Bronchial epithelial cell (primary cell): ENCODE measurements at places on chromosomes 6 and 20.

GRCh38 chr20:6654513-6655252, 112.8 kb upstream of the BMP2 start:
- DNase-seq, result peak; percentile 98

DNA sequence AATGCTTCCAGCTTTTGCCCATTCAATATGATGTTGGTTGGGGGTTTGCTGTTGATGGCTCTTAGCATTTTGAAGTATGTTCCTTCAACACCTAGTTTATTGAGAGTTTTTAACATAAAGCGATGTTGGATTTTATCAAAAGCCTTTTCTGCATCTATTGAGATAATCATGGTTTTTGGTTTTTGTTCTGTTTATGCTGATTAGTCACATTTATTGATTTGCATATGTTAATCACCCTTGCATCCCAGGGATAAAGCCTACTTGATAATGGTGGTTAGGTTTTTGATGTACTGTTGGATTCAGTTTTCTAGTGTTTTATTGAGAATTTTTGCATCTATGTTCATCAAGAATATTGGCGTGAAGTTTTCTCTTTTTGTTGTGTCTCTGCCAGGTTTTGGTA, 40.4 kb upstream of the COL9A1 start:
- no peak for DNase-seq

DNA sequence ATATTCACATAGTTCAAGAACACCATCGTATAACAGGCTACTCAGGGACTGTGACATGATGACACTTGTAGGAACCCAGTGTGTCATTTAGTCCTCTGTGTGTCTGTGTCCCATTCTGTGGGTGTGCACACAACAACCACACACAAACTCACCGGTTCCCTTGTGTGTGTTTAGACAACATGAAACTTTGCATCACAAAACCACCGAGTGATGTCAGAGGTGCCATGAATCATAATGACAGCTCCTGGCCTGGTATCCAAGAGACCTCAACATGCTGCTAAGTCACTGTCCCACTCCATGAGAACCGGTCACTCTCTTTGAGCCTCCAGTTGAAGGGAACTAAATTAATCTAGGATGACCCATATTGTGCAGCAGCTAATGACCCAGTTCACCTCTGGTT, 421.3 kb downstream of the PREX1 start:
- DNase-seq, result no peak

GRCh38 chr20:63819224-63819921, 11.7 kb downstream of the ZBTB46 start:
- DNase-seq, result no peak

DNA sequence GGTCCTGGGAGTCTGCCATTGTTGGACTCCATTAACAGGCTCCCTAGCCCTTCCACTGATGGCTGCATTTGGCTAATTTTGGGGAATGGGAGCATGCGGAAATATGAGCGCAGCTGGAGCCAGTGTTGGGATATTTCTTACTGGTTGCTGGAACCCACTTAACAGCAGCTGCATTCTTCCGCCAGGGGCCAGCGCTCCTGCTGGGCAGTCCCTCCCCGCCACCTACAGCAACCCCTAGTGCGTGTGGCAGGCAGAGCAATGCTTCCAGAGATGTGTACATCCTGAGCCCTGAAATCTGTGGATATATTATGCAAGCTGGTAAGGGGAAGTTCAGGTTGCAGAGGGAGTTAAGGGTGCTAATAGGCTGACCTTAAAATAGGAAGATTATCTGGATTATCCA, 16.4 kb downstream of the CST8 start:
- DNase-seq, result no peak

- no peak for DNase-seq
Measured at GRCh38 chr6:303948-304558, 11.8 kb downstream of the DUSP22 start.

DNA sequence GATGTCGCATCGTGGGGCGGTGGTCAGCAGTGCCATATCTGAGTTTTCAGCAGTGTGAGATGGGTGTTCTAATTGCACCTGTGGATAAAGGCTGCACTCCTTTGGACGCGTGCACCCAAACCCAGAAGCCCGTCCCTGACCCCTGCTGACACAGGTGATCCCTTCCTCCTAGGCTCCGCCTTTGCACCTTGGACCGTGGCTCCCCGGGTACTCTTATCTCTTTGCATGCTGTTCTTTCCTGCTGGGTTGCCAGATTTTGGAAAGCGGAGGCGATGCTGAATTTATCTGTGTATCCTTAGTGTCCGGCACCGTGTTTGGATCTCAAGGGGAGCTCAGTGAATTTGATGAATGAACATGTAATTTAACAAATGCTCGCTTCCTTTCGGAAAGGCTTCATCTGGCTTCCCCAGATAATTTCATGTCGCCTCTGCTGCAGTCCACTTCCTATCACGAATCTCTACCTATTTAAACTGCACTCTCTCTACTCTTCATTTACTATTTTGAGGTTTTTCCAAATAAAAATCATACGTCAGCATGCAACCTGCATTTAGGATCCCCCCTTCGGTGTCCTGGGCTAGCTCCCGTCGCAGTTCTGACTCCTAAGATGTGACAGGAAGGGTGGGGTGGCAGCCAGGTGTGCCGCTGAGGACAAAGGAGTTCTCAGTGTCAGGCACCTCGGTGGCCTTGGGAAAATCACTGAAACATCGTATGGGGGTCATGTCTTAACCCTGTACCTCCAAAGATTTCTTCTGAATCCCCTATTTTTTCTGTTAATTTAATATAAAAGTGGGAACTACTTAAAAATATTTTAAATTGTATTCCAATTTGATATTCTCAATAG, 753 bp upstream of the PERP start:
- DNase-seq, result no peak

GRCh38 chr20:53187392-53188068, 215.4 kb downstream of the TSHZ2 start:
- DNase-seq, result no peak

- DNase-seq, result no peak
Measured at GRCh38 chr6:51029561-51029960, 210.9 kb downstream of the TFAP2B start.

DNA sequence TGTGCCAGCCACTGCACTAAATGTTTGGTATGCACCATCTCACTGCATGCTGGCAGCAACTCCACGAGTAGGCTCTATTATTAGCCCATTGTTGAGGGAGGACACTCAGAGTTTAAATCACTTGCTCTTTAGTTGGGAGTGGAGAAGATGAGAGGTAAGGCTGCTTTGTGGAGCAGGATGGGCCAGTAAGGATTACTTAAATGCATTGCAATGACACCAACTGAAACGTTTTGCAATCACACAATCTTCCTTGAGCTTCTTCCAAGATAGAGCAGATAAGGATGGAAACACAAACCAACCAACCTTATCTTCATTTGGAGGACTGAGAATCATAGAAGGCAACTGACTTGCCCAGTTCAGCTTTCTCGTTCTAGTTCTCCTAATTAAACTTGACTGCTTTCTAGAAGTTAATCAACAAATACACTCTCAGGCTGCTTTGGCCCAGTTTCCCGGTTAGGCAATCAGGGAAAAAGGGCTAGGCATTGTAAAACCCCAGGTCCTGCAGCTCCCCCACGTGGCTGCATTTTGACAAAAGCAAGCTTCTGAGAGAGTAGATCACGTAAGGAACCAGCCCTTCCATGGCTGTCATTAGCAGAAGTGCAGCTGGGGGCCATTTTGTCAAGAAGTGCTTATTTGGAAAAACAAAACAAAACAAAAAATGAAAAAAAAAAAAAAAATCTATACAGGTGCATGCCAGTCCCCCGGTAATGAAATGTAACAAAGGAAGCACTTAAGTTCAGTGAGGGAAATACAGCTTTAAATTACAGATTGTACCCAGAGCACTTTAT, 130.6 kb downstream of the BCAS1 start:
- DNase-seq, result peak; percentile 85

GRCh38 chr6:160101277-160102205, 20.1 kb upstream of the SLC22A1 start:
- no peak for DNase-seq

GRCh38 chr20:40282941-40283340, 406.1 kb downstream of the MAFB start:
- no peak for DNase-seq

- DNase-seq, result no peak
Measured at GRCh38 chr6:28393912-28394662, 5.5 kb downstream of the ZSCAN12 start.
